ENCODE measurements at places on chromosomes 2 and 18. TPM values are rescaled to one million over a fixed set of nuclear protein-coding genes. Genes with fewer than 3 reads are reported as not detected.

KCNS3 gene
- total RNA-seq: 6.7 TPM

MROH2A gene
- total RNA-seq: not detected

PDE11A gene
- 0.75 TPM for total RNA-seq

UPP2 gene
- total RNA-seq: not detected

MC2R gene
- not detected for total RNA-seq

SERPINB13 gene
- not detected for total RNA-seq

CBLN2 gene
- 8.2 TPM for total RNA-seq

ANKRD30B gene
- total RNA-seq: not detected

Measured in ascending aorta (tissue), 2 donors.